MCF 10A (cell line): ENCODE measurements at places on chromosomes 2 and 18.

DNA sequence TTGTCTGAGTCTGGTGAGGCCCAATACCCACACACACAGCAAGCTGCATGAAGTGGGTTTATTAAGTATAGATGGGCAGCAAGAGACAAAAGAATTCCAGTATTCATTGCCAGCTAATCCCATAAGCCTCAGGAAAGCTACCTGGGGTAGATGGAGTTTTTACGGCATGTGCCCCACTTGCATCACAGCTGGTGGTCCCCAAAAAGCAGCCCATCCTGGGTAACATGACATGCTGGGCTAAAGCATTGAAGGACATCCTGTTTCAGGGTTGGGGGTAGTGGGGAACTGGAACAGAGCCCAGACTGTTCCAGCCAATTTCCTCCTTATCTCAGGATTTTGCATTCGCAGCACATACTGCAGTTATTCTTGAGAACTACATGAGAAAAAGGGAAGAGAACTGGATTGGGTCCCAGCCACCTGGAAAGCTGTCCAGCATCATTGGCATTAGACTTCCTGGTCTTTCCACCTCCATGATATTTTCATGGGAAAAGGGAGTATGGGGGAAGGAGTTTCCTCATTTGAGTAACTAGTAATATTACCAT is 240.1 kb upstream of the MMADHC start:
- no peak for DNase-seq

DNA sequence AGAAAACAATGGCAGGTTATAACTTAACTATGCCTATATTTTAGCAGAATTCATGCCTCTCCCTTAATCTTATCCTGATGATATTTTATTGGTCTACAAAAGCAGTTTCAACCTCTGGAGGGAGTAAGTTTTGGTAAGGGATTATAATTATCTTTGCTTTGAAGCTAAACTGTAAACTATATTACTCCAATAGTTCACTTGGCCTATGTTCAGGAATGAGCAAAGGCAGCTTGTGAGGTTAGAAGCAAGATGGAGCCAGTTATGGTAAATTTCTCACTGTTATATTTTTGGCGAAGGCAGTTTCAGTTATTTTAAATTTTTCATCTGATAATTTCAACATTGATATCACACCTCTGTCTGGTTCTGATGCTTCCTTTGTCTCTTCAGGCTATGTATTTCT is 192.5 kb upstream of the RGPD4 start:
- DNase-seq: no peak

- DNase-seq: peak; percentile 25
These were observed 737.4 kb upstream of the SALL3 start for GRCh38 chr18:78242254-78242643.

DNA sequence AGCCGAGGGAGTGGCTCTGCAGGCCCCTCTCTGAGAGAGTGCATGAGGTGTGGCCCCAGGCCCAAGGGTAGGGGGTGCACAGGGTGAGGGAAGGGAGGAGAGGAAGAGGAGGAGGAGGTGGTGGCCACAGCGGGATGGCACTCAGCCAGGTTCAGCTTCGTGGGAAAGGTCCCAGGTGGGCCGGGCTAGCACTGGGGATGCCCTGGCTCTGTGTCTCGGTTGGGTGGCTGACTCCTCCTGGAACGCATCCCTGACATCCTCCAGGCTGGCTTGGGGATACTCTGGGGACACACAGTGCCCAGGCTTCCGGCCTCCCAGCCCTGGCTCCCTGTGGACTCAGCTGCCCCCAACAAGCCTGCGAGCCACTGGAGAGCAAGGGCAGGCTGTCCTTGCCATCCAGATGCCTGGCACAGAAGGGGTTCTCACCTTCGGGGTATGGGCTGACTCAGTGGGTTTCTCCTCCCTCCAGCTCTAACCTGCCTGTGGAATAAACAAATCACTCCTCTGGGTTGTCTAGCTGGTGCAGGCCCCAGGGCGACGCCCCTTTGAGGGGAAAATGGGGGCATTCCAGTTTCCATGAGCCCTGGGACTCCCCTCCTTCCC is 582 bp upstream of the ZAP70 start:
- no peak for DNase-seq

DNA sequence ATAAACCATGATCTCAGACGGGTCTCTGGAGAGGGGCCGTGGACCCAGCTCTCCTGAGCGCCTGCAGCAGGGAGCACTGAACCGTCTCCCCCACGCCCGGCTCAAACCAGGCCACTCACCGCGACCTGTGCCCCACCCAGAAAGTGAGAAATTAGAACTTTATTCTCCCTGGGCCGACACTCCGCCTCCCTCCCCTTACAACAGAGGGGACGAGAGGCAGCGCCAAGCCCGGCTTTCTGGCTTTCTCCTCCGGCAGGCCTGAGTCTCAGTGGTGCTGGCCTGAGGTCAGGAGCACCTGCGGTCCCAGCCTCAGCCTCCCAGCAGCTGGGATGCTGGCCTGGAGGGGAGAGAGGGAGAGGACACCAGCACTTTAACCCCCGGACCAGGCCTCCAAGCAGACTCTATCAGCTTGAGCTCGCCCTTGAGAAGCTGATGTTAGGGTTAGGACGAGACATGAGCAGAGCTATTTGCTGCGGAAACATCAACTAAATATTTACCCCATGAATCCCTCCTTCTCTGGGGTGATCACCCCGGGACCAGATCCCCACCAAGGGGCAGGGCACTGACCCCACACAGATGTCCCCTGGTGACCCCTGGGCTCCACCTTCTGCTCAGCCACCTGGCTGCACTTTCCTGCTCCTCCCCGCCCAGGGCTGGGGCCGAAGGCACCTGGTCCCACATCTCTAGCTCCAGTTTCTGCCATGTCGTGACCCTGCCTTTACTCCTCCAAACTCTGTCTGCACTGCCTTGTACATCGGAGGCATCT is 856.3 kb upstream of the SALL3 start:
- DNase-seq: no peak

DNA sequence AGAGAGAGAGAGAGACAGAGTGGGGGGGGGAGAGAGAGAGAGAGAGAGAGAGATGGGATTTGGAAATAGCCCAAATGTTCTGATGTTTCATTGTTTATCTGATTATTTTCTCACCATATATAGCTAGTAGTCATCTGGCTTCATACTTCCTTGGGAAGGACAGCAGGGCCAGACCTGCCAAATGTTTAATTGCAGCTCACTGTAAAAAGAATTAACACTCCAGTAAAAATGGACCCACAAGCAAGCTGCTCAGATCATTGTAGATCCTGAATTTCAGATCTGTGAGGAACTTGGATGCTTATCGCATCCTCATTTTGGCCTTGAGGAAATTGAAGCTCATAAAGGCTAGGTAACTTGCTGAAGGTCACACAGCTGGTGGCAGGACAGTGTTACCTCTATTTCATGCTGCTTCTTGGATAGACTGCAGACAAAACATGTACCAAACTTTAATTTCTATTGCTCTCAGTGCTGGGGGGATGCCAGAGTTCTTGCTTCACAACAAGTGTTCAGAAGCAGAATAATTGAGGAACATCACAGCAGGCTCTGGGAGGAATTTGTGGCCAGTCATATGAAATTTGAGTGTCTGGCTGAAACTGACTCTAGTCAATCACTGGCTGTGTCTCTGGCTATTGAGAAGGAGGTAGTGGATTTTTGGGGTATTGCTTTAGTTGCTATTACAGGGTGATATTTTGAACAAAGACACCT is 223.5 kb downstream of the PIK3C3 start:
- DNase-seq: peak; percentile 3

- DNase-seq: no peak
These were observed 155.9 kb downstream of the WDPCP start for GRCh38 chr2:63432373-63432772.

GRCh38 chr18:40576507-40577115 is 1378.4 kb upstream of the PIK3C3 start:
- no peak for DNase-seq

DNA sequence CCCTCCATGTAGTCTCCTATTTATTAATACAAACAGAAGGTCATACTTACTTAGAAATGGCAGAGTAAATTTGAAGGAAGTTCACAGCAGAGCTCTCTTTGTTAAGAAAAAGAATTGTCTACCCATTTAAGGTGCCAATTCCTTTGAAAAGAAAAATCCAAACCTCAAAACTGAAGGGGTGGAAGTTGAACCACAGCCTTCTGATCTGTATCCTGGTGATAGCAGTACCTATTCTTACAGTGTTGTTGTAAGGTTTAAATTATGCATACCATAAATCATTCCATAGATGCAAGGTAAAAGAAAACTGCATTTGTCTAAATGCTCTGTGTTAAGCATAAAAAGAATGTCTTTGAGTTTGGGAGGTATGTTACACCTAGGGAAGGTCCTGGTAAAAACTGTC is 47.6 kb downstream of the COBLL1 start:
- DNase-seq: no peak

DNA sequence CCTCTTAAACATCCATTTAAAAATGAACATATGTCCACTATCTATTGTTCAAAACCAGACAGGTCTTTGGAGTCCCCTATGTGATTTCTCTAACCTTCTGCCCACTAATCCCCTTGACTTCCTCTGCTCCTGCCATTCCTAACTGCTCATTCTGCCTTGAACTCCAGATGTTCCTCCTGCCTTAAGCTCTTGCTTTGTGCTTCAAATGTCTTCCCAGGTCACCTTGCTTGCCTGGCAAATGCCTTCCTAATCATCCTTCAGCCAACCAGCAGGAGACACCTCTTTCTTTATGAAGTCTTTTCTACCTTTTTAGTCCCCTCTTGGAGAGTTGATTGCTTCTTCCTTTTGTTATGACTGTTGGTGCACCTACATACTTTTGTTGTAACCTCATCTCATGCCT is 1043.0 kb upstream of the CHAC2 start:
- no peak for DNase-seq

GRCh38 chr18:11176481-11176881 is 27.1 kb upstream of the PIEZO2 start:
- peak; percentile 39 for DNase-seq

DNA sequence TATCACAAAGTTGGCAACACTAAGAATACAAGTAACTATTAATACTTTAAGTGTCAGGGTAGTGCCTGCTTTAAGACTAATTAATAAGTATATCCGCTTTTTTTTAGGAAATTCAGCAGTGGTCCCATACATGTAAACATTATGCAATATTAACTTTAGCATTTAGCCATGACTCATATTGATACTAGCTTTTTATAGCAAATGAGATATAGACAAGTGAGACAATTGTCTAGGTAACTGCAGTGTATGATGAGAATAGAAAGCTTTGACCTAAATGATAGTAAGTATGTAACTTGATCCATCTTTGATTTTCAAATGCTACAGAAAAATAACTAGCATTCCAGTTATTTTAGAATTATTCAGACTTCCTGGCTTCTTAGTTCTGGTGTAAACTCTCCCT is 27.4 kb upstream of the VRK2 start:
- DNase-seq: no peak

GRCh38 chr2:118032169-118033013 is 18.5 kb upstream of the CCDC93 start:
- DNase-seq: peak; percentile 60

DNA sequence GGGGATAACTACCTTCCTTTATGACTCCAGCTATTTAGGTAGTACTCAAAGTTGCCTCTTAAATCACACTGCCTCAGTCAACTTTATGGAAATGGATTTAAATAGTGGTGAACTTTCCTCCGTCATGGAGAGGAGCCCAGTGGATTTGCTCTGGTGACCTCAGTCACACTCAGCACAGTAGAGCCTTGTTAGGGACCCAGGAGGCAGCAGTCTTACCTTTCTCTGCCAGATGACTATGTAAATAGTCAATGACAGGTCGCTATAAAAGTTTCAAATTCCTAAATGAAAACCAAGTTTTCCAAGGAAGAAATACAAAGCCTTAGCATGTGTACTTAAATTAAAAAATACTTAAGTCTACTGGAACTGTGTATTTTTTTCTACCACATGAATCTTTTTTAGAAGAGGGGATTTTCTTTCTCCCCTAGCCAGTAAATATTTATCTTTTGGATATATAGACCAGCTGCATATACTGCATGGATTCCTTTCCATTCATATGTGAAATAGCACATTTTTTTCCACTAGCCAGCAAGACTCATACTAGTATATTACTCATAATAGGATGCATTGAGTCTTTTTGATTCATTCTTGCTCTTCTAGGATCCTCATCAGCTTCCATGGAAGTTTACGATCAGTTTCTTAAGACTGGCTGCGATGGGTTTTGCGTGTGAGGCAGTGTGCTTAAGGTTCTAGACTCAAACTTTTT is 147.1 kb downstream of the FMNL2 start:
- no peak for DNase-seq

- no peak for DNase-seq
These were observed 36.3 kb downstream of the SMAD4 start for GRCh38 chr18:51066273-51066672.
